ENCODE measurements at places on chromosomes 6 and 20. TPM values are rescaled to one million over a fixed set of nuclear protein-coding genes. Genes with fewer than 3 reads are reported as not detected.

DNA sequence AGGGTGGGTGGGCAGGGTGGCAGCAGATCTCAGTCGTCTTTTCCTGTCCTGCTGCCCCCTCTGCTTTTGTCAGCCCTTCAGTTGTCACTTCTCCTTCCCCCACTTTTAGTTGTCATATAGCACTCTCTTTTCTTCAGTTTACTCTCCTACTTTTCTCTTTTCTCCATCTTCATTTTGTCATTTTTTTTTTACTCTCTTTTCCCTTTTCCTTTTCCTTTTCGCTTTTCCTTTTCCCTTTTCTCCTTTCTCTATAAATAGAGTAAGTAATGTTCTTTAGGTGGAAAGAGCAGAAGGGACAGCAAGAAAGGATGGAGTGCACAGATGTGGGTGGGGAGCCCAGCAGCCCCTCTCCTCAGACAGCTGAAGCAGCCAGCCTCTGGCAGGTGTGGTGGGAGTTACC, 108.6 kb downstream of the LRRC1 start:
- DNase-seq: no peak
- H3K27ac ChIP-seq: no peak overlapping the region
- H3K4me1 ChIP-seq: peaks cover 5% of the 10 kb centered on the region
- H3K4me3 ChIP-seq: no peak overlapping the region
- no peaks in the 10 kb centered on the region for H3K36me3 ChIP-seq

GRCh38 chr6:40456390-40457013, 130.7 kb downstream of the LRFN2 start:
- H3K36me3 ChIP-seq: no peaks in the 10 kb centered on the region
- no peaks in the 10 kb centered on the region for H3K27me3 ChIP-seq
- H3K27ac ChIP-seq: no peak overlapping the region
- peaks cover 3% of the 10 kb centered on the region for H3K4me1 ChIP-seq
- no peak overlapping the region for H3K4me3 ChIP-seq

GRCh38 chr6:142551274-142551811, 249.5 kb downstream of the ADGRG6 start:
- no peaks in the 10 kb centered on the region for H3K36me3 ChIP-seq
- no peak overlapping the region for H3K4me3 ChIP-seq
- H3K27me3 ChIP-seq: no peaks in the 10 kb centered on the region
- no peak for DNase-seq
- H3K27ac ChIP-seq: no peak overlapping the region
- no peaks in the 10 kb centered on the region for H3K4me1 ChIP-seq

RAET1E gene
- total RNA-seq: 0.69 TPM

GRCh38 chr20:843912-844311, 10.4 kb downstream of the FAM110A start:
- H3K36me3 ChIP-seq: no peaks in the 10 kb centered on the region
- H3K4me1 ChIP-seq: peaks cover 5% of the 10 kb centered on the region
- H3K4me3 ChIP-seq: no peak overlapping the region
- DNase-seq: no peak
- H3K27ac ChIP-seq: no peak overlapping the region
